Gastroesophageal sphincter (tissue), 4 donors: ENCODE measurements at places on chromosomes 1 and 21. TPM values are rescaled to one million over a fixed set of nuclear protein-coding genes. Genes with fewer than 3 reads are reported as not detected.

DNA sequence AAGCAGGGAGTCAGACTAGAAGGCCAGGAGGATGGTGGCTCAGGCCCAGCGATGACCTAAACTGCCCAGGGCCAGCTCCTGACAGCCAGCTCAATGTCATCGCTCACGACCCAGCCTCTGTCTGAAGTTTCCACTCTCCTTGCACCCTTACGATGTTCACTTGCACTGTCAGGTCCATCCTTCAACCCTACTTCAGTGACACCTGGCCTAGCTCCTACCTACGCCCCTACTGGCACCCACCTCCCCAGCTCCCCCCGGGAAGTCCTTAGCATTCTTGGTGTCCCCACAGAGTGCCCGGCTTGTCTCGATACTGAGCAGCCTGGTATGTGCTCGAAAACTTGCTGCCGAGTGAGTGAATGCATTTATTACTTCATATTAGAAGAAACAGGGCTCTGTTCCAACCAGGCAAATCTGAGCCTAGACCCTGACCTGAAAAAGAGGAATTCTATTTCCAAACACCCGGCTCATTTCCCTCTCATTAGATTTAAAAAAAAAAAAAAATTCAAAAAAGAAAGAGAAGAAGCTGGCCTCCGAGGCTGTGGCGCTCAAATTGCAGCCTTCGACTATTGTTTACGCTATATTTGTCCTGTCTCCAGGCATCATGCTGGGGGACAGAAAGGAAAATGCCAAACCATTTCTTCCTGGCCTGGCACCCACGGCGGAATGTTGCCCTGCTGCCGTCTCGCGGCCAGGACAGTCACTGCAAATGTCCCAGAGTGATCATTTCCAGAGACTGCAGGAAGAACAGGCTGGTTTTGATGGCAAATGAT, 29.8 kb upstream of the LRRC38 start:
- ATAC-seq = peak; percentile 43

DNA sequence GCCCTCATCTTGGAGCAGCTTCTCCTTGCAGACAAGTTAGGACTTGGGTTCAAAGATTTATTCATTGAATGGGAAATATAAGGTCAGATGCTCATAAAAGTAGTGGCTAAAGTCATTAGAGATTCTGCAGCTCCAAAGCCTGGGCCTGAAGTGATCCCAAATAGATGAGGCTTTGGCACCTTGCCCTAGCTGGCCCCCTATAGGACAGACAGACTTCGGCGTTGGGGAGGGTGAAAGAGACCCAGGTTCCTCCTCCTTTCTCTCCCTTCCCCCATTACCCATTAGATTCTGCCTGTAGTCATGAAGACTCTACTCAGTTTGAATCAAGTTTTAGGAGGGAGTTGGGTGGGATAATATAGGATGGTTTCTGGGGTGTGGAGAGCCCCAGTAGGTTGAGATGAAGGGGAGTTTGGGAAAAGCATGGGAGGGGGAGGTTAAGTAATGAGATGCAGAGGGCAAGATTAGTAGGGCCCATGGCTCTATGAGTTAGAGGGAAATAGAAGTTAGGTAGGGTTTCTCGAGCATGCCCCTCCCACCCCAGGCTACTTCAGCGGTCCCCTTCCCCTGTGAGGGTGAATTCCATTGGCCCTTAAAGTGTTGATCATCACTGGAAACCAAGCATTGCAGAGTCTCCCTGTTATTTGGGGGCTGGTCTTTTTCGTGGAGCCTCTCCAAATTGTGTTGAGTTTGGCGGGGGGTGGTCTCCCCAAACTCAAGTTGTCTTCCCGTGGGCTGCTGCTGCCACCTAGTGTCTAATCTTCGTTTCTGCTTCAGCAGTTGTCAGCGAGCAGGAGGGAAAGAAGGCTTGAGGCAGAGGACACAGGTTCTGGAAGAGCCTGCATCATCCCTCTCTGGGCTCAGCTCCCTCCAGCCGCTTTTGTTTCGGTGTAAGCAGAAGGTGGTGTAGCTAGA, 2.1 kb upstream of the AHDC1 start:
- no peak for ATAC-seq

DNA sequence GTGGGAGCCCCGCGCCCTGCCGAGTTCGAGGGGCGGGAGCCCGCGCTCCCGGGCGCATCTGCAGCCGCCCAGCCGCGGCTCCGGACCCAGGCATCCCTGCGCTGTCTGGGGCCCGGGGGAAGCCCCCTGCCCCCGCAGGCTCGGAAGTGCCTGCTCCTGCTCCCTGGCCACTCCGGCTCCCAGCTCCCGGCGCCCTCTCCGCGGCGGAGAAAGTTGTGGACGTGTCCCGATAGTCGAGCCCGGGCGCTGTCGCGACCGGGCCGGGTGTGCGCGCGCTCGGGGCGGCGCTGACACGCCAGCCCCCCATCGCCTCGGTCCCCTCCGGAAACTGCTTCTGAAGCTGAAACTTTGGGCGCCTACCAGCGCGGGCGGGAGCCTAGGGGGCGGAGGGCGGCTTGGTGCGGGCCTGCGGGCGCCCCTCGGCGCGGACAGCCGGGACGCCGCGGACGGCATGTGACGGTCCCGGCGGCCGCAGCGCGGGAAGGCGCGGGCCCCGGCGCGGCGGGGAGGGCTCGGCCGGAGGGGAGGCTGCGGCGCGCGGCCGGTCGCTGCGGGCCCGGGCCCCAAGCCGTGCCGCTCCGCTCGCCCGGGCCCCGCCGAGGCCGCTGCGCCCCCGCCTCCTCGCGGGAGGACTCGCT, 515 bp downstream of the MAN1C1 start:
- peak; percentile 6 for ATAC-seq

DNA sequence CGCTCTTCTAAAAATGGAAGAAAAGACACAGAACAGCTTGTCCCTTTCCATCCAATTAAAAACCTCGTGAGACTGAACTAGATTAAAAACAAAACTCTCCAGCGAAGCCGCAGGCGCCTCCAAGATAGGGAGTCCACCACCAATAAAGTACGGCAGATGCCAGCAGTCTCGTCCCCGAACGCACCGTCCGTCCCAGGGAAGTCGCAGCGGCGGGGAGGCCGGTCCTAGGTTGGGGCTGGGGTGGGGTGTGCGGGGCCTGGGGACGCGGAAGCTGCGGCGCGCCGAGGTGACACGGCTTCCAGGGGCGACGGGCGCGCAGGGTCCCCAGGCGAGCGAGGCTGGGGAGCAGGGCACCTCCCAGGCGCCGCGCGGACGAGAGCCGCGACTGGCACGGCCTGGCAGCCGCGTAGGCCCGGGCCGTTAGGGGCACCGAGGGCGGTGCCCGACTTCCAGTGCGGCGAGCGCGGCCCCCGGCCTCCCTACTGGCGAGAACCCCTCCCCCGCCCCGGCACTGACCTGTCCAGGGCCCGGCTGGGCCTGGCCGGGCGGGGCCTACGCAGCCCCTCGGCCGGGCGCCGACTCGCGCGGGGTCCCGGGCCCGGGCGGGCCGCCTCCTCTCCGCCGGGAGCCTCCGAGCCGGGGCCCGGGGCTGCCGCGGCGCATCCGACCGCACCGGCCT, 28.3 kb upstream of the A3GALT2 start:
- peak; percentile 42 for ATAC-seq

- peak; percentile 97 for ATAC-seq
Measured at GRCh38 chr1:181152892-181153633, 64.6 kb downstream of the IER5 start.

- ATAC-seq = no peak
Measured at GRCh38 chr1:175377394-175377793, 184.8 kb upstream of the KIAA0040 start.

GRCh38 chr1:1019122-1019999, 559 bp upstream of the AGRN start:
- peak; percentile 94 for ATAC-seq

DNA sequence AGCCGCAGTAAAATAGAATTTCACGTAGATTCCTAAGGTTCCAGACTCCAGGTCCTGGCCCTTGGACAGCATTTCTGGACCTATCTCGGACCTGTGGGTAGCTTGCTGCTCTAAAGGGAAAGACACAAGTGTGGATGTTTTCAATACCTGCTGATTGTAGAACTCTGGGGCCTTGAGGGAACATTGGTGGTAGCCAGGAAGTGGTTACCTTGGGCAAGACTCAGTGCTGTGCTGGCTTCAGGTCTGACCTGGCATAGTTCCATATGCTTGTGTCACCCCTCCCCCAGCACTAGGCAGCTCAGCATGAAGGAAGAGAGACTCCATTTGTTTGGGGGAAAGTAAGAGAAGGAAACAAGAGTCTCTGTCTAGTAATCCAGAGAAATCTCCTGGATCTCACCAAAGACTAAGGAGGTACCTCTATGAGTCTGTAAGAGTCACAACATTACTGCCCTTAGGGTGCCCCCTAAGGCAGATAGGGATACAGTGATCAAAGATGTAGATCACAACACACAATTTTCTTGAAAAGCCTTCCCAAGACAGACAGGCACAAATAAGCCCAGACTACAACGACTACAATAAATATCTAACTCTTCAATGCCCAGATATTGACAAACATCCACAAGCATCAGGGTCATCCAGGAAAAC, 398.8 kb downstream of the TGFB2 start:
- no peak for ATAC-seq

- ATAC-seq = no peak
Measured at GRCh38 chr1:26125946-26126320, 14.3 kb downstream of the PDIK1L start.

- no peak for ATAC-seq
Measured at GRCh38 chr1:20723537-20724363, 5.9 kb upstream of the KIF17 start.

- no peak for ATAC-seq
Measured at GRCh38 chr1:221912230-221912629, 170.3 kb upstream of the DUSP10 start.

DNA sequence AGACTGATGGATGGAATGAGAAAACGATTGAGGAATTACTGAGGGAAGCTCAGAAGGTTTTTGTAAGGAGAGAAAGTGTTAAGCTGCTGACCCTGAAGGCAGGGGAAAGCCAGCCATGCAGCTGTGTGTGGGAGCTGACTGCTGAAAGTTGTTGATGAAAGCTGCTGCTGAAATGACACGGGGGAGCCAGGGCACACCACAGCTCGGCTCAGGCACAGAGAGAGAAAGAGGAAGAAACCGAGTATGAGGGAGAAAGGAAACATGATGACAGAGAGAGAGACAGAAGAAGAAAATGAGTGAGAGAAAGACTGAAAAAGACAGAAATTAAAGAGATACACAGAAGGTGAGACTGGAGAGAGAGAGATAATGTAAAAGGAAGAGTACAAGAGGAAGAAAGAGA, 115.5 kb downstream of the LRRC53 start:
- no peak for ATAC-seq

DNA sequence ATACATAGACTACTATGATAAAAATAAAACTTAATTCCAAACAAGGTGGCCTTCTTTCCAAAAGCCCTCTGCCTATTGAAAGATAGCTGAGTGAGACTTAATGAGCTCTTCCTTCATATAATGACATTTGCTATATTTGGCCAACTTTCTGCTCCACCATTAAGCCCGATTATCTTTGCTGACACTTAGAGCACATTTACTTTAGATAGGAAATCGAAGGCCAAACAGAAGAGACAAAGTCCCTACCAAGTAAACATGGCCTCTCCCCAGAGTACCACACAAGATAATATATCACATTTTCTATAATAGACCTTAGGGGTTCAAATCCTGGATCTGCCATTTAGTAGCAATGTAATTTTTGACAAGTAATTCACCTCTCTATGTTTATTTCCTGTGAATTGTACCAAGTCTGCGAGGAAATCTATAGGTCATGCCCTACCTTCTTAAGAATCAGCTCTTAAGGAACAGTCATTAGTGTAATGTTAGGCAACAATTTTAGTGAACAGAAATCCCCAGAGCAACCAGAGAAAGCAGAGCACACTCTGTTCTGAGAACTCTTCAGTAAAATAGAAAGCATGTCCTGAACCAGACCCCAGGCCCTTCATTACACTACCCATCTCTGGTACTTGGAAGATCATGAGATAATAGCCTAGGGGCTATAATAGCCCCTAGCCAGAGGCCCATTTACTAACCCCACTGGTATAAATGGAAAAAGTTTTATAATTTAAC, 17.3 kb upstream of the COA6 start:
- ATAC-seq = no peak

Gene GPR25
- total RNA-seq = not detected

Gene STRIP1
- total RNA-seq = 29.3 TPM

Gene PDC
- total RNA-seq = not detected

Gene ATP5IF1
- total RNA-seq = 125 TPM

Gene AQP10
- total RNA-seq = 1.1 TPM

Gene ATP5PB
- 203 TPM for total RNA-seq

Gene CFHR1
- total RNA-seq = not detected
